ENCODE measurements at places on chromosomes 11 and 22.

DNA sequence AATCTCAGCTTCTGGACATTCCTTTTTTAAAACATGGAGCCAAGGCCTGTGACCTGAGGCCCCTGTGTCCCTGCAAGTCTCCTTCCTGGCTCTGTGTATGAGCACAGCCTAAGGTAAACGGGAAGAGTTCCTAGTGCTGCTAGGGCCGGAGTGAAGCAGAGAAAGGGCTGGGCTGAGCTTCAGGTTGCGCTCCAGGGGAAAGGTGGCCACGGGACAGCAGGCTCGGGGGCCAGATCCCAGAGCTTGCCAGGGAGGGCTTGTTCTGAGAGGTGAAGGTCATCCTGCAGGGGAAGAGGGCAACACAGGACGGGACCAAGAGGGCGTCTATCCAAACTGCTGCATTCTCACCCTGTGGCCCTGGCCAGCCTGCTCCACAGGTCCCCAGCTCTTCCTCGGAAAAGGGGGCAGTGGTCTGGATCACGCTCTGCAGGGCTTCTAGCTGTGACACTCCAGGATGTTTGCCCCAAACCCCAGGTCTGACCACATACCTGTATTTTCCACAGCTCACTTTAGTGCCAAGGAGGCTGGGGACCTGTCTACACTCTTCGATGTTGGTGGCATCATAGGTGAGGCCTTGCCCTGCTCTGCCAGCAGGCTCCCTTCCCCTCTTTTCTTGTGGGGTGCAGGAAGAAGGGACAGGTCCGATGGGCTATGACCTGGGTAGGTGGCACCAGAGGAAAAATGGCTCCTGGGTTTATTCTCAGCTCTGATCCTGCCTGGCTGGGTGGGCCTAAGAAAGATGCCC lies 20.4 kb downstream of the SLC37A2 start:
- no peak for DNase-seq

- DNase-seq, result no peak
These were observed 3.4 kb downstream of the FADS3 start for GRCh38 chr11:61887839-61888494.

- no peak for DNase-seq
These were observed 1.8 kb upstream of the DDB2 start for GRCh38 chr11:47212938-47213337.

DNA sequence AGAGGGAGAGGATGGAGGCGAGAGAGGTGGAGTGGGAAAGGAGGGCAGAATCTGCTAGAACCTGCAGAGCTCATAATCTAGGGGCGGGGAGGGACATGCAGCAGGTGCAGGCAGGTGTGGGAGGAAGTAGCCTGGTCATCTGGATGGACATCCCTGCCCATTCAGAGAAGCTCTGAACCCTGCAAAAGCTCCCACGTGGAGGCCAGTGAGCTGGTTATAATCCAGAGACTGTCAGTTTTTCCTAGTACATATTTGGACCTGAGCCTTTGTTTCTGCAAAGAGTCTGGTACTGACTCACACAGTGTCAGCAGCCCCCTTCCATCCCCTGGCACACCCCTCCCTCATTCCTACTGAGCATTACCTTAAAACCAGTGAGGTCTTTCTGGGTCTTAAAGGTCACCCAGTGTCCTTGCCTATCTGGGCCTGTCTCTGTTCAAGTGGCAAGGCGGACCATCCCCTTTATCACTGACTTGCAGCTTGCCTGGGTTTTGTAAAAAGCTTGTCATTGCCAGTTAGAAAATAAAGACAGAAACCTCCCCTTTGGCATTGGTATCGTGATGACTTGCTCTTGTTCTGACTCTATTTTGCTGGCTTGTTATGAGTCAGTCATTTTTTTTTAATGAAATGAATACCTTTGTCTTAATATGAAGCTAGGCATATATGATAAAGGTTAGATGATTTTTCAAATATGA lies 26.1 kb downstream of the PTPRJ start:
- no peak for DNase-seq

- no peak for DNase-seq
These were observed 742.9 kb downstream of the LRRC4C start for GRCh38 chr11:40716344-40717130.

GRCh38 chr22:49158741-49159564 lies 668.7 kb downstream of the BRD1 start:
- DNase-seq, result no peak

DNA sequence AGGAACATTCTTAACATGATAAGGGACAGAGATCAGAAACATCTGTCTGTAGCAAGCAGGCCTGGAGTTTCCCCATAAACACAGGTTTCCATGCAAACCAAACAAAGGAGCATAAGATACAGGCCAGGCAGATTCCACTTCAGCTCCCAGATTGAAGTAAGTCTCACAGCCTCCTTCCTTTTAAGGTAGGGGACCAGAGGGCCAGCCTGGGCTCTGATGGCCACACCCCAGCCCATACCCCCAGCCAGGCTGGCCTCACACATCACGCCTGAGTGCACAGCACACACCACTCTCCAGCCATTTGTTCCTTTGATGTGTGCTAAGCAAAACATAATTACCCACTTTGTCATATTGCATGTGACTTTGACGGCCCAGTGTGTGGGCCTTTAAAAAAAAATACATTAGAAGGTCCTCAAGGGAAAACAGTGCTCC lies 518.7 kb downstream of the NTM start:
- peak; percentile 85 for DNase-seq

DNA sequence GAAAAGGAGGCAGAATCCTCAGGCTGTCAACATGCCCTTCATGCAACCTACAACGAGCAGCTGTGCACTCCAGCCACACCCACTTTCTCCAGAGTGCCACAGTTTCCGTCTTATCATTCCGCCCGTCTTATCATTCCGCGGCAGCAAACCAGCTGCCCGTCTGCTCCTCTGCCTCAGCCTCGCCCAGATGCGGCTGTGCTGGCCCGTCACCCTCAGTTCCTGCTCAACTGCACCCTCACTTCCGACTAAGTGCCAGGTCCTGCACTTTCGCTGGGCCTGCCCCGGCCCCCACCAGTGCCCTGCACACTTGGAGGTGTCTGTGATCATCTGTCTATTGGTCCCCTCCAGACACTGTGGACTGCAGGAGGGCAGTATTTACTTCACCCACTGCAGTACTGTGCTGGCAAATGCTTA lies 43.7 kb downstream of the MICAL3 start:
- no peak for DNase-seq

GRCh38 chr22:34070051-34070450 lies 149.8 kb upstream of the LARGE1 start:
- DNase-seq, result no peak

- DNase-seq, result no peak
These were observed 733 bp upstream of the GRAMD1B start for GRCh38 chr11:123429336-123429735.

DNA sequence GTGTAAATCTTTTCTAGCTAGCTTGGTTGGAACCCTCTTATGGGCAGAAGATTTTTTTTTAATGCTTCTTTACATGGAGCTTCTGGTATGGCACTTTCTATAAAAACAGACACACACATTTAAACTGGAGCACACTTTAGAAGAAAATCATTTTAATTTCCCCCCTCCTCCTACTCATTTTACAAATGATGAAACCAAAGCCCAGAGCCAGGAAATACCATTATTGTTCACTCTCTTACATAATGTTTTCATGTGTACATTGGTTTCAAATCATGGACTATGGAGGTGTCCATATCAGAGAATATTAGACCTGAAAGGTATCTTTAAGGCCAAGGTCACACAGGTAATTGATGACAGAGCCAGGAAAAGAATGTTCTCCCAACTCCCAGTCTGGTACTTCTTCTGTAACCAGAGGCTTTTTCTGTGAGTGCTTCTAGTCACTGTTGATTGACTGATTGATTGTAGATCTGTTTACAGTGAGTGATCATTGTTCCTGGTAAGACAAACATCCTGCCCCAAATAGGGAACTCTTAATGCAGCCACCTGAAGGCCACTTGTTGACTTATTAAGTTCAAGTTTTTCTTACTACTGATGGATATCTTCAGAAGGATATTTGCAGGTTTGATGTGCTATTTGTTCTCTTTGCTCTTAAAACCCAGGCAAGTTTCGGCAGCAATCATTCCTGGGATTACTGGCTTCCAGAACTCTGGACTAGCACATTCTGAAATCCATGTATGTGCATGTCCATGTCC lies 26.8 kb upstream of the ME3 start:
- DNase-seq, result no peak

DNA sequence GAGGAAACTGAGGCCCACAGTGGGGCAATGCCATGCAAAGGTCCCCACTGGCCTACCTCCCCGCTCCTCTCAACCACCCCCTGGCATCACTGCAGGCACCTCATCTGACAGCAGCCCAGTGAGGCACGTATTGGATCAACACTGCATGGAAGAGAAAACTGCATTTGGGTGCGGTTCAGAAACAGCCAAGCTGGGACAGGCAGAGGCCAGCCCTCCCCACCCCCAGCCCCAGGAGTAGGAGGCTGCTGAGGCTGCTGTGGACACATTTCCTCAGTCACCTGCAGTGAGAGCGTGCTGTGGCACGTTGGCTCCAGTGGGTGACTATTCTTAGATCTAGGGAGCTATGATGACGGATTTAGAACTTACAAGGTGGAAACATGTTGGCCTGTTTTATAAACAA lies 63.7 kb downstream of the KCNC1 start:
- DNase-seq, result no peak

All from NCI-H748 treated with DMSO at 0.1 percent for 48 hours (cell line).